Smooth muscle cell of trachea (primary cell): ENCODE measurements at places on chromosomes 7 and 10. TPM values are rescaled to one million over a fixed set of nuclear protein-coding genes. Genes with fewer than 3 reads are reported as not detected.

INTS1 gene
- total RNA-seq: 55.0 and 67.5 TPM in 2 replicates

VPS50 gene
- 33.1 and 42.3 TPM in 2 replicates for total RNA-seq

SHH gene
- under 0.01 TPM in 1 of 2 replicates, not detected in the other for total RNA-seq

SERPINE1 gene
- 123 and 260 TPM in 2 replicates for total RNA-seq

SUN1 gene
- 162 and 259 TPM in 2 replicates for total RNA-seq

CHPF2 gene
- 71.4 and 127 TPM in 2 replicates for total RNA-seq

PTN gene
- total RNA-seq: 35.4 and 36.9 TPM in 2 replicates

CPVL gene
- total RNA-seq: 0.66 and 0.73 TPM in 2 replicates

RPEL1 gene
- under 0.01 and 0.15 TPM in 2 replicates for total RNA-seq

UTF1 gene
- not detected in 2 replicates for total RNA-seq

ATP5MK gene
- 91.6 and 235 TPM in 2 replicates for total RNA-seq

ERVW-1 gene
- total RNA-seq: not detected in 2 replicates

AS3MT gene
- 6.4 and 7.6 TPM in 2 replicates for total RNA-seq

ATXN7L1 gene
- 11.3 and 11.9 TPM in 2 replicates for total RNA-seq

WDR91 gene
- total RNA-seq: 8.3 and 14.1 TPM in 2 replicates

ATOH7 gene
- total RNA-seq: 0.17 TPM in 1 of 2 replicates, not detected in the other

KLHL7 gene
- 29.6 and 51.5 TPM in 2 replicates for total RNA-seq

TRIM50 gene
- total RNA-seq: not detected in 2 replicates
